ENCODE measurements at places on chromosomes 16 and 17.

DNA sequence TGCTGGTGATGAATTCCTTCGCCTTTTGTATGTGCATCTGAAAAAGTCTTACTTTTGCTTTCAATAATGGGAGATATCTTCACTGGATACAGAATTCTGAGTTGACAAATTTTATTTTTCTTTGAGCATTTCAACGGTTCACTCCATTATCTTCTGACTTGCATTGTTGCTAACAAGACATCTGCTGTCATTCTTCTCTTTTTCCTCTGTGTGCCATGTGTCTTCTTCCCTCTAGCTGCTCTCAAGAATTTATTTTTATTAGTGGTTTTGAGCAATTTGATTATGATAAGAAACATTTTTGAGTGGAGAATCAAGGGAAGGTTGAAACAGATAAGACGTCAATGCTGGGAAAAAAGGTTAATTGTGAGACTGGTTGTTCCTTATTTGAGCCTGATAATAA lies 471.8 kb downstream of the CDH13 start:
- no peak for DNase-seq

GRCh38 chr17:16482253-16482652 lies 9.7 kb downstream of the LRRC75A start:
- DNase-seq = no peak

DNA sequence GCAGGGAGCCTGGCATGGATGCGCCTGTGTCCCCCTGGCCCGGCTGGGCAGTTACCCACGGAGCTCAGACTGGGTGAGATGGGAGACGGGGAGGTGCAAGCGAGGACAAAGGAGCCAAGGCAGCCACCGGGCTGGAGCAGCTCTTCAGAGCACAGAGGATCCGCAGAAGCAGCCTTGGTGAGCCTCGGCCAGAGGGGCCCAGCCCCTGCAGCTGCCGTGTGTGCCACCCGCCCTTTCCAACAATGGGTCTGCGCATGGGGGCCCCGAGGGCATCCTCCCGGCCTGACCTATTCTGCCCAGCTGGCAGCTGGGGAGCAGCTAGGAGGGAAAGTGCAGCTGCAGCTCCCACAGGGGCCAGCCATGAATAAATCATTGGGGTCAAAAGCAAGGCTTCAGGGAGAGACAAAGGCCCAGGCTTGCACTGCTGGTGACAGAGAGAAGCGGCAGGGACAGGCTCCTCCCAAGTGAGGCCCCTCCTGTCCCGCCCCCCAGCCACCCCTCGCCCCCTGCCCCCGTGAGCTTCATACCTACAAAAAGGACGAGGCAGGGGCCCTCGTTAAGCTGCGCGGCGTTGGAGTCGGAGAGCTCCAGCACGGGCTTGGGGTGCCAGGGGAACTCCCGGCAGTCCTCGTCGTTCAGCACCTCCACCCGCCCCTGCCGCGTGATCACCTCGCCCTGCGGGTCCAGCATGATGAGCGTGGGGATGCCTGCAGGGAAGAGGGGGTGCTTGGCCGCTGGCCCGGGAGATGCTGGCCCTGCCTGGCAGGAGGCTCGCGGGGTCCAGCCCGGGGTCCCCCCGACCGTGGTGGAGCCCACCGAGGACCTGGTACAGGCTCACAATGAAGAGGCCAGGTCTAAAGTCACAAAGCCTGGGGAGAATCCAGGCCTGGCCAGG lies 22.6 kb downstream of the MRM3 start:
- no peak for DNase-seq

GRCh38 chr16:87006789-87007745 lies 310.1 kb downstream of the C16orf95 start:
- no peak for DNase-seq

GRCh38 chr17:29125651-29126050 lies 54.5 kb downstream of the MYO18A start:
- DNase-seq = no peak

DNA sequence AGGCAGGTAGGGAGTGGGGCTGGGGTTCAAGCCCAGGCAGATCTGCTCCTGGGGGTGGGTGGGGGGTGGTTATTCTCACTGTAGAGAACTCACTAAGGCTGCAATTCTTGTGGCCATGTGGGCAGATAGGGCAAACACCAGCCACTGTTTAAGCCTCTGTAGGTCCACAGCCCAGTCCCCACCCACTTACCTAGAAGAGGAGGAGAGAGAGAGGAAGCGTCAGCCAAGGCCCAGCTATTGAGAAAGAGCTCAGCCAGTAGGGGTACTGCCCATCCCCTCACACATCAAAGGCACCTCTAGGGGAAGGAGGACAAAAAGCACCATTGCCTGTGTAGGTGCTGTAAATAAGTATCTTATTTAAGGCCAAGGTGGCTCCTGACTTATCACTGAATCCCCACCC lies 12.9 kb downstream of the KRT16 start:
- no peak for DNase-seq

GRCh38 chr17:30378241-30378824 lies 394 bp upstream of the CPD start:
- DNase-seq = peak; percentile 32
